ENCODE measurements at places on chromosomes 6 and 20.

DNA sequence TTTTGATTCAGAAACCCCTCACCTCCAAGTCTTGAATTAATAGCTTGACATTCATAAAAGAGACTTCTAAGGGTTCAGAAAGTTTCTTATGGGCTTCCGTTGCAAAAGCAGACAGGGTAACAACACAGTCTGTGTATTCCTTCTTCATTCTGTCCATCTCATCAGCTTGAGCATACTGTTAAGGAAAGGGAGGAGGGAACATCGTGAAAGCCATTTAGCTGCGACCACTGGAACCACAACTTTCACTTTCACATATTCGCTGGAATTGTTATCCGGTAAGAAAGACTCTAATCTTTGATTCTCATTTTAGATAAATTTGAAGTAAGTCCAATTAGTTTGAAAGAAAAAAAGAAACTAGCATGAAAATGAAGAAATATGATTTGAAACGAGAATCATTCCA lies 174.4 kb downstream of the SYNE1 start:
- no peak for DNase-seq

DNA sequence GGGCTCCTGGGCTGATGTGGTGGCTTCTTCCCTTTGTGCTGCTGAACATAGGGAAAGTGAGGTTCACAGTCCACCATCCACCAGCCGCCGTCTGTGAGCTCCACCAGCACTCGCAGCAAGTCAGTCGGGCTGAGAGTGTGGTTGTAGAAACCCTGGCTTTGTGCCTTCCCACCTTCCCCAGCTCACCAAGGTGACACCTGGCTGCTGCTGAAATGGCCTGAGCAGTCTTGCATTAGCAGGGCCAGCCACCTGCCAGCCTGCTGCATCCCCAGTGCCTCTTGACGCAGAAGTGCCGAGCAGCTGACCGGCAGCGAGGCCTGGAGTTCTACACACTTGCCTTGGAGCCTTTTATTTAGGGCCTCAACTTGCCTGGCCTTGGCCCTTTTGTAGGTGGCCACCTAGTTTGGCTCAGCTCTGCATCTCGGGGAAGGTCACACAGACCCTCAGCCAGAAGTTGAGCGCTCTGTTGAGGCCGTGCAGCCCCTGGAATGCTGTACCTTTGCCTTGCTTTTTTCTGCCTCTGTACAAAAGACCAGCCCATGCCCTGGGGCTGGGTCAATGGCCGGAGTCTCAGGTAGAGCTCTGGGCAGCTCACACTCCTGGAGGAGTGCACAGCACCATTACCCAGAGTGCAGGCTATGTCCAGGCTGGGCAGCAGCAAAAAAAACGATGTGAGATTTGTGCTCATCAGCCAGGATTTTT lies 76.5 kb downstream of the PTPN1 start:
- no peak for DNase-seq

GRCh38 chr6:112335736-112336135 lies 11.4 kb upstream of the RFPL4B start:
- DNase-seq: no peak

- no peak for DNase-seq
Observed at GRCh38 chr6:96775727-96776400, 61.4 kb downstream of the GPR63 start.

GRCh38 chr6:148250975-148251685 lies 91.5 kb upstream of the SASH1 start:
- peak; percentile 63 for DNase-seq

- DNase-seq: no peak
Observed at GRCh38 chr6:139600919-139601475, 226.5 kb upstream of the CITED2 start.

- DNase-seq: no peak
Observed at GRCh38 chr6:28776269-28777146, 147.3 kb downstream of the TRIM27 start.

GRCh38 chr6:30447237-30447636 lies 42.1 kb upstream of the HLA-E start:
- DNase-seq: no peak

GRCh38 chr20:40913224-40914185 lies 115.1 kb upstream of the TOP1 start:
- no peak for DNase-seq

DNA sequence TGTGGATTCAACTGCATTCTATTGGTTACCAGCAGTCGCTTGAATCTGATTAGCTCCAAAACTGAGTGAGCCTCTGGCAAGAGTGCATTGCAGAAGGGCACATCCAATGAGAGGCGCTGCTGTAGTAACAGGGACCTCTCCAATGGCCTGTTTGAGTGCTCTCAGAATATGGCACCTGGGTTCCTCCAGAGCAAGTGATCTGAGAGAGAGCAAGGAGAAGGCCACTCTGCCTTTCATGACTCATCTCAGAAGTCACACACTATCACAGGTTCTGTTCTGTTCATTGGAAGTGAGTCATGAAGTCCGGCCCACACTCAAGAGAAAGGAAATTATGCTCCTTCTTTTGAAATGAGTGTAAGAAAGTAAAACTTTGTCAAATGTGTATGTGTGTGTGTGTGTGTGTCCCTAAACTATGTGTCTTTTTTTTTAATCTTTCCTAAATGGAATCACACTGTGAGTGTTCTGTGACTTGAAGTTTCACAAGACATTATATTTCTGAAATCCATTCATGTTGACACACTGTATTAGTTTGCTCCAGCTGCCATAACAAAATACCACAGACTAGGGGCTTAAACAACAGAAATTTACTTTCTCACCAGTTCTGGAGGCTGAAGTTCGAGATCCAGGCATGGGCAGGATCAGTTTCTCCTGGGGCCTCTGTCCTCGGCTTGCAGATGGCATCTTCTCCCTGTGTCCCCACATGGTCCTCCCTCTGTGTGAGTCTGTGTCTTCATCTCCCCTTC lies 138.3 kb upstream of the CDYL start:
- peak; percentile 67 for DNase-seq

DNA sequence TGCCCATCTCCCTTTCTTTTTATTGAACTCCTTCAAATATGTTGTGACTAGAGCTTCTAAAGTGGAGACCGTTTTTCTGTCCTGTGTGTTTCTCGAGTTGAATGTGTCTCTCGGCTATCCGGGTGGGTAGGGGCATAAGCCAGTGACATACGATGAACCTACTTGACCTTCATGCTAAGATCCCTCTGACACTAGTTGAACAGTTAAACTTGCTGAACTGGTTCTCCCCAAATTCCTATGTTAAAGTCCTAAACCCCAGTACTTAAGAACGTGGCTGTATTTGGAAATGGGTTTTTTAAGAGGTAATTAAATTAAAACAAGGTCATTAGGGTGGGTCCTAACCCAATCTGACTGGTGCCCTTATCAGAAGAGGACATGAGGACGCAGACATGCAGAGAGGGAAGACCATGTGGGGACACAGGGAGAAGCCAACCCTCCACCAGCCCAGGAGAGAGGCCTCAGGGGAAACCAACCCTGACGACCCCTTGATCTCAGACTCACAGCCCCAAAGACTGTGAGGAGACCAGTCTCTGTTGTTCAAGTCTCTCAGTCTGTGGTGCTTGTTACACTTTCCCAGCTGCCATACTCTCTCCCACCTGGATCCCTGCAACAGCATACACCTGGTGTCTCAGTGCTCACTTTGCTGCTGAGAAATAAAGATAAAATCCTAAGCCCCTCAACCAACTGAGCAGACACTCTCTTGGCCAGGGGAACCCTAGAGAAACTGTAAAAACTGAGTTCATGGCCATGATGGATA lies 208.4 kb downstream of the MYLK4 start:
- DNase-seq: no peak

DNA sequence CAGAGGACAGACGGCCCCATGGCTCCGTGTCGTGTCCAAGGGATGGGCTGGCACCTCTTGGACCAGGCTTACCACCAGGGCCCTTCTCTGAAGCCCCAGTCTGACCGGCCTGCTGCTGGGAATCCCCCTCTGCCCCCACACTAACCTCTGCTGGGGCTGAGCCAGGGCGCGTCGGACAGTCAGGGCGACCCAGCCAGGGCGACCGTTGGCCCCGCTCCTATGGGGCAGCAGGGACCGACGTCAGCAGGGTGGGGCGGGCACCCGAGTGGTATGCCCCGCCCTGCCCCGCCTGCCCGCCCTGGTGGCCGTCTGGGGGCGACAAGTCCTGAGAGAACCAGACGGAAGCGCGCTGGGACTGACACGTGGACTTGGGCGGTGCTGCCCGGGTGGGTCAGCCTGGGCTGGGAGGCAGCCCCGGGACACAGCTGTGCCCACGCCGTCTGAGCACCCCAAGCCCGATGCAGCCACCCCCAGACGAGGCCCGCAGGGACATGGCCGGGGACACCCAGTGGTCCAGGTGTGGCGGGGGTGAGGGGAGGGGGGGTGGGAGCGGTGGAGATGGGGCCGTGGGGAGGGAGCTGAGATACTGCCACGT lies at the start of gene SLC17A9:
TSS of gene SLC17A9 (plus strand) at position 337 of the 595 bp plus-strand sequence. CDS start at position 459, 122 bp downstream.
- peak; percentile 92 for DNase-seq

- DNase-seq: peak; percentile 6
Observed at GRCh38 chr6:87661503-87661902, 40.5 kb downstream of the AKIRIN2 start.

DNA sequence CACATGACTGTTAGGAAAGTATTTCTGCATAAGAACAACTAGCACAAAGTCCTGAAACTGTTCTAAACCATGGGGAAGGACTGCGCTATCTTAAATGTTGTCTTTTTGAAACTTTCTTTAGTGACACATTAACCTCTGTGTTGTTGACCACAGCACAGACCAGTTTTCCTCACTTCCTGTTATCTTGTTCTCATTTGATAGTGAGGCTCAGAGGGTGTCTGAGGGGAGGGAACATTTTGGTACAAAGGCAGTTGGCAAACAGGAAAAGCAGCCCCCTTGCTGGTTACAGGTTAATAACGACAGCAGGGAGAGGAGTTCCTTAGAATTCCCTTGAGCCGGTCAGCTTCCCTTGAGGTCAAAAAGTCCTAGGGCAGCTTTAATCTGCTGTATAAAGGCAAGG lies 143.5 kb upstream of the BMP2 start:
- DNase-seq: no peak

DNA sequence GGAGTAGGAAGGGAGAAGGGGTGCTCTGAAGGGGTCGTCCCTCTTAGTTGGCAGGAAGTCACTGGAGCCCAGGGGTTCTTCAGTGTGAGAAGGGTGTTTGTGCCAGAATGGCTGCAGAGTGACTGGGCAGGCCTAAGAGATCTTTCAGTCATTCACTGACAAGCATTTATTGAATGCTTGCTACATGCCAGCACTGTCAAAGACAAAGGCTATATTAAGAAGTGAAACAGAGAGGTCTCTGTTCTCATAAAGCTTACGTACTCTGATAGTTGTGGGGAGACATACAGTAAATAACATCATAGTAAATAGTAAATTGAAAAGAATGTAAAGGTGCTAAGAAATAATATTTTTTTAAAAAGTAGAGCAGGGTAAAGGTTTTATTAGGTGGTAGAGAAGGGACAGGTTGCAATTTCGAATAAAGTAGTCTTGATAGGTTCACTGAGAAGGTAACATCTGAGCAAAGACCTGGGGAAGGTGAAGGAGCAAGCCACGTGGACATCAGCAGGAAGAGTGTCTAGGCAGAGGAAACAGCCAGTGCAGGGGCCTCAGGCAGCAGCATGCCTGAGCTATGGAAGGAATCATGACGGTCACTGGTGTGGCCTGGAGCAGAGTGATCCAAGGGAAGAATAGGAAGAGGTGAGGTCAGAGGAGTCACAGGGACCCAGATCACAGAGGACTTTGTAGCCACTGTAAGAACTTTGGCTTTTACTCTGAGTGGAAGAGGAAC lies 36.3 kb upstream of the RNF8 start:
- no peak for DNase-seq

- peak; percentile 72 for DNase-seq
Observed at GRCh38 chr6:56359201-56359899, 112.0 kb upstream of the COL21A1 start.

DNA sequence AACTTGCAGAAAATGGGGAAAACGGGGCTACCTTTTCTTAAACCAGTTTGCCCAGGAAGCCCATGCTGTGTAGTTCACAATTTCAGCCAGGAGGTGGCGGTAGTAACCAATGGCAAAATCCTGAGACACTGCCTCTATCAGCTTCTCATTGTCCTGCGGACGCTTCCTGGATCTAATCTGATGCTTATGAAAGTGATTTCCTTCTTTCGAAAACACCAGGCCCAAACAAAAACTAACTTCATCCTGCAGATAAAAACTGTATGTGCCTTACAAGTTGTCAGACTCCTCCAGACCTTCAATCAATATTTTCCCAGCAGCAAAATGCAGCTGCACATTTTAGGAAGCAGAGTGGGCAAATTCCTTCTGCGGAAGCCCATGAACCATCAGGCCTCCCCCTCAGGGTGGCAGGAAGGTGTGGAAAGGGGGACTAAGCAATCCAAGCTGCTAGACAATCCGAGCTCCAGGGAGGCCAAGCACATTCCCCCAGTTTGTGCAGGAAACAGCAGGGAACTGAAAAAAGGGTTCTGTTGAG lies 88.5 kb downstream of the LY86 start:
- peak; percentile 81 for DNase-seq

GRCh38 chr6:112204350-112204706 lies 50.0 kb downstream of the LAMA4 start:
- DNase-seq: no peak

DNA sequence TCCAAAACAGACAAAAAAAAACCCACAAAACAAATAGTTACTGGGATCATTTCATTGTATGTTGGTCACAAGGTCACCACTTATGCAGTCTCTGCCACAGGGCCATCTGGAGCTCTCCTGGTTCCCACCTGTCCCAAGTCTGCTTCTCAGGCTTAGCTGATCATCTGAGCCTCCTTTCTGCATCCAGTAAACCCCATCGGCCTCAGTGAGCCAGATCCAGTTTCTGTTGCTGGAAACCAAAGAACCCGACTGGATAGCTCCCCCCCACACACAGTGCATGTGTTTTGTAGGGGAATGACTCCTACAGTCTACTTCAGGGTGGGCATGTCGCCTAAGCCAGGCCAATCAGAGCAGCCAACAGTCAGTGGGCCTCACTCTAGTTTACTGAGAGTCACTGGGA lies 233.3 kb downstream of the PREX1 start:
- DNase-seq: no peak

- no peak for DNase-seq
Observed at GRCh38 chr6:22468256-22468965, 101.0 kb upstream of the HDGFL1 start.

GRCh38 chr20:58649288-58650180 lies 1.5 kb upstream of the STX16 start:
- DNase-seq: peak; percentile 11

GRCh38 chr6:147770221-147770620 lies 261.7 kb downstream of the SAMD5 start:
- no peak for DNase-seq

GRCh38 chr20:56217829-56218228 lies 30.7 kb upstream of the MC3R start:
- no peak for DNase-seq

- peak; percentile 20 for DNase-seq
Observed at GRCh38 chr6:84392261-84392660, 164.8 kb upstream of the CEP162 start.

- no peak for DNase-seq
Observed at GRCh38 chr20:47106786-47107185, 212.1 kb downstream of the EYA2 start.

GRCh38 chr6:144215402-144215931 lies 65.2 kb downstream of the STX11 start:
- DNase-seq: peak; percentile 38

DNA sequence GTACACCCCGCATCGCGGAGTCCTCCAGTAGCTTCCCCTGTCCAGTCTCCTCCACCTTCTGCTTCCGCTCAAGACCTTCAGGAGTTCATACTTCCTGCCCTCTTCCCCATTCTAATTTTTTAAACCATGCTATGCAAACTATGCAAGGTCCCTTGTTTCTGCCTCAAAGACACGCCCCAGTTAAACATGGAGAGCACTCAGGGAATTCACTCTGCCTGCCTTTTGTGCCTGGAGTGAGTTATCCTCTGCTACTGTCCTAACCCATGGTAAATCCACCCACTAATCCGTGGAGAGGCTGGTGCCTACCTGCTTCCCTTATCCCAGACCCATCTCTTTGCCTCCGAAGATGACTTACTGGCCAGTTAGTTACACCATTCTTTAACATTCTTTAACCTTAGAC lies 473.7 kb upstream of the JARID2 start:
- DNase-seq: no peak
